ENCODE measurements at places on chromosomes 3 and 15. TPM values are rescaled to one million over a fixed set of nuclear protein-coding genes. Genes with fewer than 3 reads are reported as not detected.

Gene TTLL13
- total RNA-seq = not detected

DNA sequence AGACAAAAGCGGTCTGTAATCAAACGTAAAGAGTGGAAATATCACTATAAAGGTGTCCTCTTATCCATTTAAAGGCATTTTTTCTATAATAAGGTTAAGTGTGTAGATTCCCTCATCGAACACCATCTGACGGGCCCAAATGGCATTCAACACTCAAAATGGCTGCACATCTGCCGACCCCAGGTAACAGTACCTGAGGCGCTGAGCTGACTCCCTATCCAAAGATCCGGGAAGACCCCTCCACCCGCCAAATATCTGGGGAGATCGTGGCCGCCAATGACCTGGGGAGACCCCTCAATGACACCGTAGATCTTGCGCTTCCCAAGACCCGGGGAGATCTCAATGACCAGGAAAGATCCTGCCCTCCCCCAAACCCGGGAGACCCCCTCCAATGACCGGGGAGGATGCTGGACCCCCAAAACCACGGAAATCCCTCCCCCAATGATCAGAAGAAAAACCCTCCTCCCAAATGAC, 476 bp downstream of the IP6K2 start:
- no peaks in the 10 kb centered on the region for H3K36me3 ChIP-seq
- peaks cover 33% of the 10 kb centered on the region for H3K4me1 ChIP-seq
- no peaks in the 10 kb centered on the region for H3K27me3 ChIP-seq

DNA sequence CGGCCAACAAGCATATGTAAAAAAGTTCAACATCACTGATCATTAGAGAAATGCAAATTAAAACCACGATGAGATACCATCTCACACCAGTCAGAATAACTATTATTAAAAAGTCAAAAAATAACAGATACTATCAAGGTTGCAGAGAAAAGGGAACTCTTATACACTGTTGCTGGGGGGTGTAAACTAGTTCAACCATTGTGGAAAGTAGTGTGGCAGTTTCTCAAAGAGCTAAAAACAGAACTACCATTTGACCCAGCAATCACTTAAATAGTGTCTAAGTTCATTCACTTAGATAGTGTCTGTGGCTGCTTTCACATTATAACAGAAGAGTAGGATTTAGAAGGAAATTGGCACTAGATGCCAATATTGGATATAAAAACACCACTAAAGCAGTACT, 49.7 kb downstream of the CGGBP1 start:
- no peaks in the 10 kb centered on the region for H3K27me3 ChIP-seq
- H3K27ac ChIP-seq = no peak overlapping the region
- H3K36me3 ChIP-seq = no peaks in the 10 kb centered on the region
- H3K4me3 ChIP-seq = no peak overlapping the region
- no peaks in the 10 kb centered on the region for H3K4me1 ChIP-seq
- DNase-seq = no peak

- no peaks in the 10 kb centered on the region for H3K36me3 ChIP-seq
- H3K27ac ChIP-seq = no peak overlapping the region
- no peak overlapping the region for H3K4me3 ChIP-seq
- no peak for DNase-seq
- H3K4me1 ChIP-seq = no peaks in the 10 kb centered on the region
Measured at GRCh38 chr3:57097536-57097935, 37.1 kb downstream of the SPATA12 start.

All from thyroid gland (tissue), 4 donors.